ENCODE measurements at places on chromosomes 4 and X.

DNA sequence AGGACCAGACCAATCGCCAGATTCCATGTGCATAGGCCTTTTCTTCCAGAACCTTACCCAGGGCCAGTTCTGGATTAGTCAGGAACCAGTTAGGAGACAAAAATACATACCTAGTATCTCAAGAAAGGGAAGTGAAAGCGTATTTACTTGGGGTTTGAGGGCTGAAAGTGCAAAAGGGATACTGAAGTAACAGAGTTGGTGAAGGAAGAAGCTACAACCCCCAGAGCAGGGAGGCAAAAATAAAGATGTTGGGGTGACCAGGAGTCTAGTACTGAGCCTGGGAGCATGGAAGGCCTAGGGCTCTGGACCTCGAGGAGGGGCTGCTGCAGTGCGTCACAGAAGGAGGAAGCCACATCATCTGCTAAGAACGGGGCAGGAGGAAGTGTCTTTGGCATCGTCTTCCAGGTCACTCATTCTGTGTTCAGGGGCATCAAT, 38.3 kb downstream of the TKTL1 start:
- DNase-seq: no peak

DNA sequence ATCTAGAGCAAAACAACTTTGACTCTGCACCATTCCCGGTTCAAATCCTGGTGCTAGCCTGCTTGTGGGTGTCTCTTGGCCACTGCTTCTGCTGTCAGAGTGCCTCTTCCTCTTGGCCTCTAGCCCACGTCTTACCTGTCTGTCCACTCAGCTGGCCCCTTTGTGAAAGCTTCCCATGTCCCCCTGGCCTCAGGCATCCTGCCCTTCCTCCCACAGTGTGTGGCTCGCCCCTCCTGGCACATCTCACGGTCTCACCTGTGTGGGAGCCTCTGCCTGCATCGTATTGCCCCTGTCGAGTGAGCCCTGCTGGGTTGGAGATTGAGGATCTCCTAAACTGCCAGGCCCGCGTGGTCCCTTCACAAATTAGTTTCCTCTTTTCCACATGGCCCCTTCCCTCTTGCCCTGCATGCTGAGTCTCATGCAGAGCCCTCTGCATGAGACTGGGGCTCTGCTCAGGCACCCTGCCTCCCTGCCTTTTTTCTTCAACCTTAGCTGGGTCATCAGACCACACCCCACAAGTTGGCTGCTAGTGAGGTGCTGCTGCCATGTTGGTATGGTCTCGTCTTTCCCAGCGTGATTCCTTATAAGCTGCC, 53.7 kb upstream of the TADA2B start:
- no peak for DNase-seq

DNA sequence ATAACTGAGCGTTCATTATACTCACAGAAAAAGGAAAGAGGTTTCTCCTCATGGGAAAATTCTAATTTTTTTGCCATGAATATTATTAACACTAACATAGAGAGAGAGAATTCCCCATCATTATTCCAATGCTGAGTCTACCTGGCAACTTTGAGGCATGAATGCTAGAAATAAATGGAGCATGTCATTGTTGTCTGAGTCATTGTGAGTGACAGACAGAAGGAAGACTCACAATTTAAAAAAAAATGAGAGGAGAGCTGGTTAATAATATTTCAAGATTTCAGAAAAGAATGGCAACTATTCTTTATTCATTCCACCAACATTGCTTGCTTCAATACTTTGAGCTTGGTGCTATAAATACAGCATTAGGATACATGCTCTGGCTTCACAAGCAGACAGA, 170.4 kb upstream of the HS3ST1 start:
- DNase-seq: no peak

DNA sequence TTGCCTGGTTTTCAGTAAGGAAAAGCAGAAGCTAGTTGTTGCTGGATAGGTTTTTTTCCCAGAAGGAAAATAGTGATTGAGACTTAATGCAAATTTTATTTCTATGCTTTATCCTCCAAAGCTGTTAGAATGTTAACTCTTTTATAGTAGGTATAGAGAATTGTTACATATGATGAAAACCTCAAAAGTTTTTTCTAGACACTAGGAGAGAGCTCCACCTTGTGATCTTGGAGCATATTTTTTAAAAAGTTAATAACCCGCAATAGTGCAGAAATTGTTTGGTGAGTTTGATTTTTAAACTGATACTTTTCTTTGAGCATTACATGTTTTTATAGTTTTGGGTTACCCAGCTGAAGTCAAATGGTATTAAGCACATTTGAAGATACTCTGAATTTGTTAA, 56.5 kb downstream of the STAG2 start:
- DNase-seq: no peak

GRCh38 chrX:48154796-48155195, 24.4 kb downstream of the SPACA5B start:
- DNase-seq: no peak

- DNase-seq: no peak
Measured at GRCh38 chr4:184386271-184386781, 88.0 kb downstream of the IRF2 start.

GRCh38 chrX:128714425-128714824, 662.2 kb upstream of the ACTRT1 start:
- no peak for DNase-seq

DNA sequence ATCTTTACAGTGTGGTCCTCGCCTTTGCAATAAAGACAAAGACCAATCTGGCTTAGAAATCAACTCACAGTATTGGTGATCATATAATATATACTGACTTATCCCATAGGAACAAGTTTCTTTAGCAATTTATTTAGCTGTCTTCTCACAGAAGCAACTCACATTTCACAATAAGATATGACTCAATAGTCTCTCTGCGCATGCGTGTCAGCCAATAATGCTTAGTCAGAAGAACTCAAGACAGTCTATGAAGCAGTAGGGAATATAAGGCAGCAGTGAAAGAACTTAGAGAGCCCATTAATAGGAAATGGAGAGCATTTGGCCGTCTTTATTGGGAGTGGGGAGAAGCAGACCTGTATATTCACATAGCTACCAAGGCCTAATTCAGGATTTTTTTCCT, 216.7 kb downstream of the IL13RA2 start:
- no peak for DNase-seq

DNA sequence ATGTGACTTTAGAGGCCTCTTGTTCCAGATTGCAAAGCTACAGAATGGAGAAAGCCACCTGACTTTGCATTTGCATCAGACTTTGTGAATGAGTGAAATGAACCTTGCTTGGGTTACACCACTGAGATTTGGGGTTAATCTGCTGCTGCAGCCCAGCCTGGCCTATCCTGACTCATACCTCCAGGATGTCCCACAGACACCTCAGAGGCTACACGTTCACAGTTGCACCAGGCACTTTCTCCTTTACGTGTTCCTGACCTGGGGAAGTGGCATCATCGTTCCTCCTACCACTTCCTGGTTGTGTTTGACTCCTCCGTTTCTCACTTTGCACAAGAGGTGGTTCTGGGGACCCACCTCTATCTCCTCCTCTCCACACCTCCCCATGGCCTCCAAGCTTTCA, 9.2 kb upstream of the SORCS2 start:
- DNase-seq: no peak

DNA sequence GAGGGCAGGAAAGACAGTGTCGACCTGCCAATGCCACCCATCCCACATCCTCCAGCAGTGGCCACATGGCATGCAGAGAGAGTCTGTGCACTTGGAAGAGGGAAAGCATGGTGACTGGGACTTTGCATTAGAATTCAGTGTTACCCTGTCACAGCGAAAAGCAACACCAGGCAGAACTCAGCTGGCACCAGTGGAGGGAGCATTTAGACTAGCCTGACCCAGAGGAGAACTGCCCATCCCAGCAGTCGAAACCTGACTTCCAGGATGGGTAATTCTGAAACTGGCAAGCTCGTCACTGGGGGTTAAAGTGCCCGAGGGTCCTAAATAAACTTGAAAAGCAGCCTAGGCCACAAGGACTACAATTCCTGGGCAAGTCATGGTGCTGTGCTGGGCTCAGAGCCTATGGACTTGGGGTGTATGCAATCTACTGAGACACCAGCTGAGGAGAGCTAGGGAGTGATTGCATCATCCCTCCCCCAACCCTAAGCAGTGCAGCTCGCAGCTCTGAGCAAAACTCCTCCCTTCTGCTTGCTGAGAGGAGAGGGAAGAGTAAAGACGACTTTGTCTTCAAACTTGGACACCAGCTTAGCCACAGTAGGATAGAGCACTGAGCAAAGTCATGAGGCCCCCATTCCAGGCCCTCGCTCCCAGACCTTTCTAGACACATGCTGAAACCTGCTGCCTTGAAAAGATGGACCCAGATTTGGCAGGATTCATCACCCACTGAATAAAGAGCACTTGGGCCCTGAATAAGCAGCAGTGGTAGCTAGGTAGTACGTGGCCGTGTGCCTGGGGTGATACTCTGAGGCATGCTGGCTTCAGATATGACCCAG, 68.8 kb downstream of the DDX60L start:
- DNase-seq: no peak

DNA sequence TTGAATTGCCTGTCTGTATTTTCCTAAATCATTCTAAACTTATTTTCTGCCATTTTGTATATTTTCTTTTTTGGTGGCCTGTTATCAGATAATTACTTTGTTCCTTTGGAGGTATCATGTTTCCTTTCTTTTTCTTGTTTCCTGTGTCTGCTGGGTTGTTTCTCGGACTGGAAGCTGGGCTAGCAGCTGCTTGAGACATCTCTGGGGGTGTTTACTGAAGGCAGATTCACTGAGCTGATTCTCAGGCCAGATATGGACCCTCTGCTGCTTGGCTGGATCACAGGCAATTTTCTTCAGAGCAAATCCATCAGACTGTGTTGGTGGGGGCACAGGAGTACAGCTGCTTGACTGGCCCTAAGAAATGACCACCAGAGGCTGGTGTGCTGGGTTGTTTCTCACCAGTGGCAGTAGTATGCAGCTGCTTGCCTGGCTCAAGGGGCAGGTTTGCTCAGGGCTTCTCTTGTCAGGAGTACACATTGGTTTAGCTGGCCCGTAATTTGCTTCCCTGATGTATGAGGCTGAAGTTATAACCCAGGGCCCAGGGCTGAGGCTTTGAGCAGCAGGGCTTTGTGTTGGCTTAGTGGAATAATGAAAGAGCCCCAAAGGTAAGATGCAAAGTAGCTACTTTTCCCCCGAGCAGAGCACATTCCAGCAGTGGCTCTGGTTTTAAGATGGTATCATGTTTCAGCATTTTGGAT, 680.6 kb downstream of the TECRL start:
- peak; percentile 92 for DNase-seq

DNA sequence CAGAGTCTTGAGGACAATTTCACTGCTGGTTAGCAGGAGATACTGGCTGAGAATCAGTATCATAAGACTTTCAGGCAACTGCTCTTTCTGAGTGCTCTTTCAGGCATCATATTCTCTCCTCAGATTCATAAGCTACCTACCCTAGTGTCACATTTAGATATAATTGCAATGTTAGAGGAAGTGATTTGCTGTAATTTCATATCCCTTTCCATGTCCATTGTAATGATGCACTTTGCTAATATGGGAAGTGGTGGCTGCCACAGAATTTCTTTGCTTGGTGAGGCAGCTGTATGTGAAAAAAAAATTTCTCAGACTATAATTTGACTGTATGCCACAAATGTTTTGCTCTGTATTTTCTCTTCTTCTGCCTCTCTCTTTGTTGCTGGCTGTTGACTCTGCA, 63.3 kb downstream of the DOCK11 start:
- no peak for DNase-seq

DNA sequence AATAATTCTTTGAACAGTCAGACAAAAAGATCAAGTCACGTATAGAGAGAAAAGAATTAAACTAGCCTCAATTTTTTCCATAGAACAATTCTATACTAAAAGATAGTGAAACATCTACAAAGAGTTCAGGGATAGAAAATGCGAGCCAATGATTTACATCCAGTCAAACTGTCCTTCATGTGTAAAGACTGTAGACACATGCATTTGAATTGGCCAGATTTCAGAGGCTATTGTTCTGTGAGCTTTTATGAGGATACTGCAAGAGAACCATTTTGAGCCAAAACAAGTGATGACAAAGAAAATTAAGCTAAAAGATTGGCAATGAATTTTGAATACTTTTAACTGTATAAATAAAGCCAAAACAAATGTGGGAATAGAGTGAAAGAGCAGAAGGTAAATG, 1230.3 kb downstream of the RPA4 start:
- DNase-seq: no peak

DNA sequence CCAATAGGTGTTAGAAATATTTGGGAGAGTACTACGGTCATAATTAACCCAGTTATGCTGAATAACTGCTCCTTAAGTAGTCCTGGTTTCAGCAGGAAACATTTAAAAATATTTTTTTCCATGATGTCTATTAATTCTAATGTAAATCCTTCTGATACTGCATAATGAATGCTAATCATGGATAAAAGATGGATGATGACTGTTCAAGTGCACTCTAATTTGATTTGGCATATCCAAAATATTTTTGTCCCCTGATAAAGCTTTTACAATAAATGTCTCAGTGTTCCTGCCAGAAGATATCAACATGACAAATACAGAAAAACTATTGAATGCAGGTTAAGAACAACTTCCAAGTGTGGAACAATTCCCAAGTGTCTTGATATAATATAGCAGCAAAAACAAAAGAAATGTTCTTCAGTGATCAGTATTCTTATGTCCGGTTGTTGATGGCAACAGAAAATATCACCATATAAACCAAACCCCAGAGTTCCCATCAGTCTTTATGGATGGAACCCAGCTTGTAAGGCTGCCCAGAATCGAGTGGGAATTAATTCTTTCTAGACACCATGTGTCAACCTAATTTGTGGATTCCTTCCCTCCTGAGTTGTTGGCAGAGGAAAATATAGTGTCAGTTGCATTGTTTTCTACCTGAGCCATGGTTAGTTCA, 205.4 kb upstream of the GK2 start:
- DNase-seq: no peak

GRCh38 chr4:10584042-10584441, 100.5 kb downstream of the CLNK start:
- DNase-seq: no peak

- DNase-seq: no peak
Measured at GRCh38 chr4:57351731-57352130, 241.5 kb upstream of the IGFBP7 start.

- no peak for DNase-seq
Measured at GRCh38 chr4:177532358-177532757, 90.1 kb upstream of the AGA start.

GRCh38 chr4:114209584-114209983, 230.1 kb upstream of the ARSJ start:
- DNase-seq: no peak

DNA sequence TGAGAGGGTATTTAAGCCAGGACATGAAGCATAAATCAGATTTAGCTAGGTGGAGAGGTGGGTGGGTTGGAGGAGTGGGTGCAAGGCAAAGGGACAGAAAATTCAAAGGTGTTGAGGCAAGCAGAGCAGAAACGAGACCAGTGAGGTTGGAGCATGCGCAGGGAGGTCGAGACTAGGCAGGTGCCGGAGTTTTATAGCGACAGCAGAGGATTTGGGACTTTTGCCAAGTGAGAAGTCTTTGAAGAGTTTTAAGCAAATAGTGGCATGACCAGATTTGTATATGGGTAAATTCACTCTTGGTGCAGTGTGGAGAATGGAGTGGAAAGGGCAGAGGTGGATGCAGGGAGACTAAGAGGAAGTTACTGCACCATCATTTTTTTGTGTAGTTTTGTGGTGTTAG, 107.0 kb upstream of the TLR2 start:
- no peak for DNase-seq
